ENCODE measurements at places on chromosomes 5 and 9.

GRCh38 chr5:122077366-122078115 is 518 bp downstream of the LOX start:
- peak; percentile 7 for DNase-seq

- no peak for DNase-seq
Measured at GRCh38 chr5:79689541-79690466, at the start of gene CMYA5. Gene CMYA5, plus strand, starts transcription at chr5:79689836. Its CDS starts 72 bp downstream, at chr5:79689908.

DNA sequence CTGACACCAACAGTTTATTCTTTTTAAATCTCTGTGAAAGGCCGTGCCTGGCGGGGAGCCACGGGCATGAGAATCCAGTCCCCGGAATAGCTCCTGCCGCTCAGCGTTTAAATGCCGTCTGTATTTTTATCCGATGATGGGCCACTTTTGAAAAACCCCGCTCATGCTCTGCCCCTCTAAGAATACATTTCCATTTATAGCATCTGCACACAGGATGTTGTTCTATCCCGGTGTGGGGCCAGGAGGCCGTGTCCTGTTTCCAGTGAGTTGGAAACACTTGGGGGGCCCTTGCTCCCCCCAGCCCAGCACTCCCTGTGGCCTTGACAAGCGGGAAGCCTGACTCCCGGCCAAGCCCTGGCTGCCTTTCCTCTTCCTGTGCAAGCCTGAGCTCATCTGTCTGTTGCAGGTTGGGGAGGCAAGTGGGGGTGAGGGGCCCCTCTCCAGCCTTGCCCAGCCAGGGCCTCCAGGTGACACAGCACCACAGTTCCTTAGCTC is 39.0 kb downstream of the ERGIC1 start:
- DNase-seq = no peak

GRCh38 chr5:109939116-109939682 is 249.5 kb downstream of the MAN2A1 start:
- DNase-seq = no peak

- peak; percentile 31 for DNase-seq
Measured at GRCh38 chr9:131875828-131876485, 136.1 kb upstream of the RAPGEF1 start.

- peak; percentile 19 for DNase-seq
Measured at GRCh38 chr5:16934123-16934522, 2.0 kb downstream of the MYO10 start.

DNA sequence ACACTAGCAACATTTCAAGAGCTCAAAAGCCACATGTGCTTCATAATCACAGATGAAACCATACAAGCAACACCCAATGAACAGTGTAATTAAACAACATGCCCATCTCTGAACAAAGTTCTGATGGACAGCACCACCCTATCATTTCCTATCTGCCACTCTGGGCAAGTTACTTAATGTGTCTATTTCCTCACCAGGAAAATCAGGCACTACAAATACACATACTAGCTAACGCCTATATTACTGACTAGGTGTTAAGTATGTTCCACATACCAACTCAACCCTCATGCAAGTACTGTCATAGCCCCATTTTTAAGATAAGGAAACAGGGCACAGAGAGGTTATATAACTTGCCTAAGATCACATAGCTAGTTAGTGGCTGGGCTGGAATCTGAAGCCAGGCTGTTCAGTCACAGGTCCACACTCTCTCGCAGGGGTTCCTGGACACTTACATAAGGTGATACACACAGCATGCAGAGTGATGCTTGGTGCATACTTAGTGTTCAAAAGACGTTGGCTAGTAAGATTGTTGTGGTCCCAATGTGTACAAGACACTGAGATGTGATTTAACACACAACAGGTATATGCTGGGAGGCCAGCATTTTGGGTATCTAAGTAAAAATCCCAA is 24.2 kb downstream of the CORO2A start:
- no peak for DNase-seq

- DNase-seq = no peak
Measured at GRCh38 chr9:8821910-8822666, 1022.5 kb upstream of the DMAC1 start.

DNA sequence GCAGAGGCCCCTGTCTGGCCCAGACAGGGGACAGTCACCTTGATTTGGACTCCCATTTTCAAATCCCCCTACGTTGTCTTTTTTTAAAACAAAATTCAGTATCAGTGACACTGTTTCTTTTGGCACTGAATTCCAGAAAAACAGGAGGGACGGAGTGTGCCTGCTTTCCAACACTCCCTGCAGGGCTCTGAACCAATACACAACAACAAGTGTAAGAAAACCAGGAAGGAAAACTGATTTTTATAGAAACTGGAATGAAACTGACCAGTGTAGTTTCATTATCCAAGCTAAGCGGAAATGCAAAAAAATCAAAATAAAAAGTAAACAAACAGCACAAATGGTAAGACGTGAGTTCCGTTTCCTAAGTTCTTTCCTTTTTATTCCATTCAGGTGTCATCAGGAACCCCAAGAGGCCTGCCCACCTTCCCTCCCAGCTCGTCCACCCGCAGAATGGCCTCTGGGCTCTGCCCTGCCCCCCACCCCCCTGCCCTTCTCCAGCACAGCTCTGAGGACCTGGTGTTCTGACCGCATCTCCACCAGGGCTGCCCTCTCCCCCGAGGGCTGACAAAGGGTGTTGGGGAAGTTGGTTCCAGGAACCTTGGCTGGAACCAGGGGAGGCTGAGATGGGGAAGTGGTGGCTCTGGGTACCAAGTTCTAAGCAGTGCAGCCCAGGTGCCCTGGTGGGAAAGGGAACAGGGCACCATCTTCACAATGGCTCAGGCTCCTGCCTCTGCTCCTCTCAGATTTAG is 73.6 kb downstream of the PSD2 start:
- DNase-seq = no peak

DNA sequence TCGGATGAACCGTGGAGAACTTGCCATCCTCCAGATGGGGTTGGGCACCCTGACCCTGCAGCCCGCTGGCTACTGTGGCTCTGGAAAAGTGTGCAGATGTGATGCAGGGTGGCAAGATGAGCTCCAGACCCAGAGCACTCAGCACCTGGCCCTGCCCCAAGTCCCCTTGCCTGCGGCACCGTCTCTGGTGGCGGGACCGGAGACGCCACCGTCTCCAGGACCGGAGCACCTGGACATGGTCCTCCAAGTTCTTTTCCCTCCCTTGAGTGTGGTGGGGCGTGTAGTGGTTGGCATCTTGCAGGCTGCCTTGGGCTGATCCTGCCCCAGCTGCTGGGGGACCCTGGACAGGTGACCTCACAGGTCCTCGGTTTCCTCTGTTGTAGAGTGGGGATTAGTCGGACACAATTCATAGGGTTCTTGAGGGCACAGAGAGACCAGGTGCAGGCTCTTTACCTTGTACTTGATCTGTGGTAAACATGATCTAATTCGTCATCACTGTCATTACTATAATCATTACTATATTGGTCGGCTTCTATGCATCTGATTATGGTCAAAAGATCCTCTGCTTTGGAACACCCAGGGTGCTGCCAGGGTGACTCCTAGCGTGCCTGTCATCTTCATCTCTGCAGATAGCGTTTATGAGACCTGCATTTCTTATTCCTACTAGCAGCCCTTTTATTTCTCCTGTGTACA is 83.5 kb downstream of the COL5A1 start:
- DNase-seq = peak; percentile 94

DNA sequence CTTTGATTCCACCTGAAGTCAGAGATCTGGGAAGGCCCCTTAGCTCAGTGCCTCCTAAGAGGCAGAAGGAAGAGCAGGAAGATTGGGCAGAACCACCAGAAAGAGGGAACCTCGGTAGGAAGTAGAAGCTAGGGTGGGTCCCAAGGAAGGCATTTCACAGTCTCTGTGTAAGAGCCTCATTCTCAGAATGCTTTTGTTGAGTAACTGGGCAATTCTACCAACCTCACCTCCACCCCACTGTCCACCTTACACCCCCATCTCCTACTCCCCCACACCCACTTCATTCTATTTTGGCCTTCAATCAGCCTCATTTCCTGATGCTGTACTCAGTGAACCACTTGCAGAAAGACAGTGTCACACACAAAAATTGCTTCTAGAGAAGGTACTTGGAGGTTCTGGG is 3.5 kb downstream of the HBEGF start:
- DNase-seq = no peak

DNA sequence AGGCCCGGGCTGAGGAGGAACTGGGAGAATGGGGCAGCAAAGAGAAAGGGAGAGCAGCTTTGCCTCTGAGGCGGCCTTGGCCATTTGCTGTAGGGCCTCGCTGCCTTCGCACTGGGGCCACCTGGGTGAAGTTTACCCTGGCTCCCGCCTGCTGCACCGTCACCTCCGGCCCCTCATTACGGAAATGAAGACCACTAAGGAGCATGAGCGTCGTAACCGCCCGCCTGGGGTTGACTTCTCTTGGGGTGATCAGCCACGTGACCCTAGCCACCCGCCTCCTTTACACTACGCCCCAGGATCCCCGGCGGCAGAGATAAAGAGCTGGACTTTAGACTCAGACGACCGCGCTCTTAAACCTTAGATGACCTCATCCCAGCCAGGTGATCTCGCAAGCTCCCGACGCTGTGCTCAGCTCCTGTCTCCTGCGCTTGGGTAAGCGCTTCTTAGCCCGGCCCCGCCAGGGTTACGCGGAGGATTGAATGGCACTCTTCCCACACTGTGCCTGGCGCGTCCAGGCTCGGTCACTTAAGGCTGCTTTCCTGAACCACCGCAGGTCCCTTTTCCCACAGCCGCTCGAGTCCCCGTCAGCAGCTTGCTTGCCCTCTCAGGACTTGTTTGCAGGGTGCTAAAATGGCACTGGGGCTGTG is 107.9 kb upstream of the LARP1 start:
- DNase-seq = no peak

DNA sequence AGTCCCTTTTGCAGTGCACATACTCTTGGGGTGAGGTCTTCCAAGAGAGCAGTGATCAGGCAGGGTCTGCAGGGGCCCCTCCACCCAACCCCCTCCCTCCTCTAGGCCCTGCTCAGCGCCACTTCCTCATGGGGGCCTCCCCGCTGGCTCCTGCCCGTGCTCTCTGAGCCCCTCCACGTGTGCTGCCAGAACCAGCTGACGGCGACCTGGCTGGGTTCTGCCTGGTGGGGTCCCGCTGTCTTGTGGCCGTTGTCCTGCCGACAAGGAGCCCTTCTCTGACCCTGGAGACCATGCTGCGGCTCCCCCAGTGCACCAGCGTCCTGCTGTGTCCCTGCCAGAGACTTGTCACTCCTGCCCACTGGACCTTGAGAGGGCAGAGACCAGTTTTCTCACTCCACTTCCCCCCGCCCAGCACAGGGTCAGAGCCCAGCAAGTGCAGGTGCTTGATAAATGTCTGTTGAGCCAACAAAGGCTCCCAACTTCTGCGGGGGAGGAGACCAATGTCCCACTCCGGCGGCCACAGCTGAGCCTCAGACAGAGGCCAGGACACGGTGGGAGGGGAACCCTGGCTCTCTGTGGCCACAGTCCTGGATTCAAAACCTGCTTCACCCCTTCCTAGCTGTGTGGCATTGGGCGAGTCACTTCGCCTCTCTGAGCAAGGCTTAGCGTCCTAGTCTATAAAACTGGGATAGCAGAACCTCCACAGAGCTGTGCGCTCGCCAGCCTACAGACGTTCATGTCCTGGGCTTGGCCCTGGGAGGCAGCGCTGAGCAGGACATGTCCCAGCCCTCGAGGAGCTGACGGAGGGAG is 24.8 kb downstream of the SARDH start:
- DNase-seq = no peak

DNA sequence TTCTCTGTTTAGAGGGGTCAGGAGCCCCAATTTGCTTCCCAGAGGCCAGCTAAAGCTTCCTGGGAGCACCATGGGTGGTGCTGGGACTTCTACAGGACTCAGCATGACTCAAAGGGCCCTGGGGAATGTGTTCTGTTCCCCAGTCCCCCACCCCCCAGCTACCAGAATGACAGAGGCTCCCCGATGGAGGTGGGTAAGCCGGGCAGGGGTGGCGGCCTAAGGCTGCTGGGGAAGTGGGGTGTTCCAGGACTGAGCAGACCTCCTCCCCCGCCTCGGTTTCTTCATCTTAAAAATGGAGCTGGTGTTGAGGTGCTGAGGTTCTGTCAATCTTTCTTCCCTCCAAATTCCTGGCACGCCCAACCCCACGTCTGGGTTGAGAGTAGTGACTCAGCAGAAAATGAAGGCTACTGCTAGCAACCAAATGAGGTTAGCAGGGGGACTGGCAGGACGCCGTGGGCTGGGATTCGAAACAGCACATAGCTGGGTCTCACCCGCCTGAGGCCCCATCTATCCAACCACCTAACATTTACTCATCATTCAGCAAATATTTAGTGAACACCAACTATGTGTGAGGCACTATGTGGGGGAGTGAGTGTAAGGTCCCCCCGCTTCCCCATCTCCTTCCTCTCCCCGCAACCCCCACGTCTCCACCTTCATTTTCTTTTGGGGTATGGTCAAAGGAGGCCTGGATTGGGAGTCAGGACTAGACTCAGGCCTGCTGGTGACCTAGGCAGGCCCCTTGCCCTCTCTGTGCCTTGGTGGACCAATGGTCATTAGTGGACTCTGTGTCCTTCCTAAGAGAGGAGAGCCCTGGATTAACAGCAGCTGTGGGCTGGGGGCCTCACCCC is 50.2 kb downstream of the C9orf50 start:
- no peak for DNase-seq

DNA sequence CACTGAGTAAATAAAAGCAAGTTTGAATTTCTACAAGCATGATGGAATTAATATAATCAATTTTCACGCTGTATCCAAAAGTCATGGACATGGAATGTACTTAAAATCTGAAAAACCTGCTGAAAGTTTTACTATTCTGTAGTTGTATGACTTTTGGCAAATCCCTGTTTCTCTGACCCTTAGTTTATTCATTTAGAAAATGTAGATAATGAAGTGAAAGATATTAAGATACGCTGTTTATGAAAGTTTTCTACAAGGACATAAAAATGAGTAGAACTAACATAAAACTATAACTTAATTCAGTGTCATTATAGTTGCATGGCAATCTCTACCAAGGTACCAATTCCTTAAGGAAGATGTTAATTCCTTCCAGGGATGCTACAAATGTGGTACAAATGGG is 363.2 kb upstream of the MPDZ start:
- DNase-seq = no peak

DNA sequence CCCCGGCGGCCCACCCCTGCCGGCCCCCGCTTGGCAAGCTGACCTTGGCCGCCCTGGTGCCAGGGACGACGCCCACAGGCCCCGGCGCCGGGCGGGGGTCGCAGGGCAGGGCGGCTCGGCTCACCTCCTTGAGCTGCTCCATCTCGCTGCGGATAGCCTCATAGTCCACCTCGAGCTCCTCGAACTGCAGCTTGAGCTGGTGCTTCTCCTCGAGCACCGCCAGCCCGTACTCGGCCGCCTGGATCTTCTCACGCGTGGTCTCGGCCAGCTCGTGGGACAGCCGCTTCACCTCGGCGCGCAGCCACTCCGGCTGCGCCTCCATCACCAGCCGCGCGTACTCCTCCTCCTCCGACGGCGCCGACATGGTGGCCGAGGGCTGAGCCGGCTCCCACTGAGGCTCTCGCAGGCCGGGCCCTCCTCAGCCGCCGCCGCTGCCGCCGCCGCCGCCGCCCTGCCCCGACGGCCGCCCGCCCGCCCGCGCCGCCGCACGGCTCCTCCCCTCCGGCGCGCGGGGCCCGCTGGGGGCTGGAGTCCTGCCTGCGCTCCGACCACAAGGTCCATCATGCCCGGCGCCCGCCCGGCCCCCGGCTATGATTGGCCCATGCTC is at the start of gene BICD2:
BICD2 (minus strand) TSS at position 453 of the 607 bp plus-strand sequence; CDS start at position 364, 89 bp downstream.
- no peak for DNase-seq
